ENCODE measurements at places on chromosomes 5 and 9. TPM values are rescaled to one million over a fixed set of nuclear protein-coding genes. Genes with fewer than 3 reads are reported as not detected.

TBC1D2 gene
- total RNA-seq, result 34.3 TPM

C9orf43 gene
- total RNA-seq, result 0.77 TPM

SH3GL2 gene
- 0.50 TPM for total RNA-seq

PARP8 gene
- total RNA-seq, result 8.7 TPM
